ENCODE measurements at places on chromosomes 5 and 9. TPM values are rescaled to one million over a fixed set of nuclear protein-coding genes. Genes with fewer than 3 reads are reported as not detected.

Gene ZMYND19
- 43.1 TPM for polyA plus RNA-seq

Gene PCSK5
- polyA plus RNA-seq: 0.03 TPM

Gene LECT2
- polyA plus RNA-seq: 0.60 TPM

Gene RNF183
- not detected for polyA plus RNA-seq

Gene PCA3
- 0.21 TPM for polyA plus RNA-seq

Gene PPP3R2
- polyA plus RNA-seq: not detected

Gene SGCD
- polyA plus RNA-seq: 0.94 TPM

Gene CYSRT1
- 2.2 TPM for polyA plus RNA-seq

Gene MARVELD2
- polyA plus RNA-seq: 0.07 TPM

Gene CCL21
- not detected for polyA plus RNA-seq

Gene RASGRF2
- polyA plus RNA-seq: not detected

Gene CMBL
- polyA plus RNA-seq: 61.0 TPM

Gene TSLP
- 1.5 TPM for polyA plus RNA-seq

Gene SLC46A2
- not detected for polyA plus RNA-seq

Gene CFAP90
- polyA plus RNA-seq: 0.06 TPM

Gene BRD8
- polyA plus RNA-seq: 64.4 TPM

Gene MZB1
- polyA plus RNA-seq: not detected

Gene FBP1
- polyA plus RNA-seq: 0.19 TPM

Gene LHX2
- not detected for polyA plus RNA-seq

Gene NKD2
- not detected for polyA plus RNA-seq

Gene SPINK4
- not detected for polyA plus RNA-seq

Gene C9orf153
- polyA plus RNA-seq: 0.03 TPM

Gene CTSV
- polyA plus RNA-seq: 3.1 TPM

Gene S100Z
- polyA plus RNA-seq: not detected

Gene WDR38
- not detected for polyA plus RNA-seq

Gene ZBTB26
- polyA plus RNA-seq: 3.9 TPM

Gene CYLC2
- polyA plus RNA-seq: not detected

Gene CLK4
- polyA plus RNA-seq: 10.1 TPM

Gene DMRT2
- polyA plus RNA-seq: not detected

Gene SLCO6A1
- polyA plus RNA-seq: not detected

Gene QSOX2
- 26.6 TPM for polyA plus RNA-seq

Gene GPR150
- 0.06 TPM for polyA plus RNA-seq

Gene EGFLAM
- polyA plus RNA-seq: 0.13 TPM

Gene TAF11L10
- polyA plus RNA-seq: not detected

Gene RASEF
- not detected for polyA plus RNA-seq

Gene IFNA21
- not detected for polyA plus RNA-seq

Gene GABRA1
- polyA plus RNA-seq: not detected

Gene PCDHA3
- not detected for polyA plus RNA-seq

Gene EPB41L4B
- polyA plus RNA-seq: 0.84 TPM

Gene SPZ1
- not detected for polyA plus RNA-seq

Gene GBA2
- 71.5 TPM for polyA plus RNA-seq
